ENCODE measurements at places on chromosomes 13 and 19.

GRCh38 chr19:11797491-11797890, 832 bp upstream of the ZNF491 start:
- peak; percentile 93 for DNase-seq

DNA sequence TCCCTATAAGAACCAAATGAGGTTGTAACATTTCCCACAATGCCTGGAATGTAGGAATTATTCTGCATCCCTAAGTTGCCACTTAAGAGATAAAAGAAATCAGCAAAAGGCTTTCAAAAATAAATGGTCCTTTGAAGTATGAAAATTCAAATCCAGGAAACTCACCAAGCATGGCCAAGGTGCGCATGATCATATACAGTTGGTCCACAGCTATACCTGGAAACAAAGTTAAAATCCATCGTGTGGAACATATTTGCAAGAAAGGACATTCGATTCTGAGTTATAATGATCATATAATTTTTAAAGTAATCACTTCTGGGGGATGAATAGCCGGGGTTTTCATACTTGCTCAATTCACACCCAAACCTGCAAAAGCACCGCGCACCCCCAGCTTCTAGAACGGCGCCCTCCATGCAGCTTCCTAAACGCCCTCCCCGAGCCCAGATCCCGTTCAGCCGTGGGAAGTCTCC, 525 bp downstream of the CARS2 start:
- DNase-seq = no peak

DNA sequence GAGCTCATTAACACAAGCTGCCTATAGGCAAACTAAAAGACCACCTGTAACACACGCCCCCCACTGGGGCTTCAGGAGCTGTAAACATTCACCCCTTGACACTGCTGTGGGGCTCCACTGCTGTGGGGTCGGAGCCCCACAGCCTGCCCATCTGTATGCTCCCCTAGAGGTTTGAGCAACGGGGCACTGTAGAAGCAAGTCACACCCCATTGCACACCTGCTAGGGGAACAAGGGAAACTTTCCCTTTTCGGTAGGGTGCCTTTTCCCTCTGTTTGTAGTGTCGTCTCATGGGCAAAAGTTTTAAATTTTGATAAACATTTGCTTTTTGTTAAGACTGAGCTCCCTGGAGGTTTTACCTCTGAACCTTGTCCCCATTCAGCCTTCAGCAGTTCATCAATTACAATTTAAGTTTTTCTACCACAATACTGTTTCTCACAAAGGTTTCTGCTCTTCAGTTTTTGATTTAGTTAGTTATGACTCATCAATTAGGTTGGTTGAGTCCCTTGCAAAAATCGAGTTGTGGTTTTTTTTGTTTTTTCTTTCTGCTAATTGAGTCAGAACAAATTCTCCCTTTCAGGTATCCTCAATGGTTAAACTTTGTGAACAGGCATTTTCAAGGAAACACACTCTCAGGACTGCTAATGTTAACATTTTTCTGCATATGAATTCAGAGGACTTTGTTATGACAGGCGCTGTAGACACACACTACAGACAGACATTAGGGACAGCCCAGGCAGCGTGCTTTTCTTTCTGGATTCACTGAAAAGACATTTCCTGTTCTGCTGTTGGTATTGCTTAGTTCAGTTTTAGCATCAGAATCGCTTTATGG, 35.1 kb downstream of the ZNF433 start:
- DNase-seq = no peak

- DNase-seq = no peak
Measured at GRCh38 chr13:110127986-110128511, 178.9 kb downstream of the COL4A1 start.

- peak; percentile 99 for DNase-seq
Measured at GRCh38 chr13:57629821-57630235, 1.7 kb upstream of the PCDH17 start.

- DNase-seq = no peak
Measured at GRCh38 chr19:45716359-45717130, 14.2 kb downstream of the FBXO46 start.

DNA sequence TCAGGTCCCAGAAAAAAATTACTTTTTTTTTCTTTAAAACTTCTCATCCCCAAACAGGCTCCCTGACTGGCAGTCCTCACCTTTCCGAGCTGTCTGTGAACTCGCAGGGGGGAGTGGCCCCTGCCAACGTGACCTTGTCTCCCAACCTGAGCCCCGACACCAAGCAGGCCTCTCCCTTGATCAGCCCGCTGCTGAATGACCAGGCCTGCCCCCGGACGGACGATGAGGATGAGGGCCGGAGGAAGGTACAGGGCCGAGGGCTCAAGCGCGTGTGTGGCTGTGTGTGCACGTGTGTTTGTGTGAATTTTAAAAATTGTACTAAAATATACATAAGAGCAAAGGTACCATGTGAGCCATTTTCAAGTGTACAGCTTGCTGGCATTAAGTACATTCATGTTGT, 167.6 kb downstream of the STK24 start:
- DNase-seq = no peak

DNA sequence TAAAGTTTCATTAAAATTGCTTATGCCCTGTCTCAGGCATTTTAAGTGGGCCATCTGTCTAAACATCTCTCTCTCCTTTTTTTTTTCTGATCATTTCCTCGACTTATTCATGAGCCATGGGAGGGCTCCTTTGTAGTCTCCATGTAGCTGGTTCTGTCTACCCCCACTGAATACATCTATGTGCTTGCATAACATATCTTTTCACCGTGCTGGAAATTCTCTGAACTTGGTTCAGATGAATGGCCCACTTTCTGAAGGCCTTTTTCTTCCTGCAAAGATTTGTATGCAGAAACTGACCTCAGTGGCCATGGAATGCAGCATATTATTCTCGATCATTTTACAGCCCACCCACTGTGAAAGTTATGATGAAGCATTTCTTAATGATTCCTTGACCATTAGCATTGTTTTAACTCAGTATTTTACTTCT, 225.3 kb downstream of the GGACT start:
- DNase-seq = no peak

DNA sequence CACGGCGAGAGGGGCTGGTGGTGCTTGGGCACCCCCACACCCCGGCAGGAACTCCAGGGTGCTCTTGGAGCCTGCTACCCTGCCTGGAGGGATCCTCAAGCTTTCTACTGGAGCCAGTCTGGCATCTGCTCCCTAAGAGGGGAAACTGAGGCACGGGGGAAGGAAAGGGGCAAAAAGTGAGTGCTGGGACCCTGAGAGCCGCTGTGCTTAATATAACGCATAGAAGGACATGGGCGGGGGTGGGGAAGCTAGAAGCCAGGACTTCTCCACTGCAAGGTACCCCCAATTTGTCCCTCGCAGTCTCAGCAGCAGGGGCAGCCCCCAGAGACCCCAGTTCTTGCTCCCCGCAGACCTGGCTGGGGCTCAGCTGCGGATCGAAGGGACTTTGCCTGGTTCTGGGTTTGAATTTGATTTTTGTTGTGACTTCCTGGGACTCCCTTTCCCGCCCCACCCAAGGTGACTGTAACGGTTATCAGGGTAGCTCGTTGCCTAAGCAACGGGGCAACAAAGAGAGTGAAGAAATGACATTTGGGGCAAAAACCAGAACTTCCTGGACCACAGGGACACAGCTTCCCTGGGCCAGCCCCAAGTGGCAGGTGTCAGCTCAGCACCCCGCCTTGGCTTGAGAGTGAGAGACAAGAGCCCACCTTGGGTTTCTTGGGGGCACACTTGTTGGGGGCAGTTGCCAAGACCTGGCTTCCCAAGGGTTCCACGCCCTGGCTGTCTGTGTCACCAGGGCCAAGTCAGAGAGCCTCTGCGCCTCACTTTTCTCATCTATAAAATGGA, 638 bp downstream of the ADGRE5 start:
- no peak for DNase-seq

DNA sequence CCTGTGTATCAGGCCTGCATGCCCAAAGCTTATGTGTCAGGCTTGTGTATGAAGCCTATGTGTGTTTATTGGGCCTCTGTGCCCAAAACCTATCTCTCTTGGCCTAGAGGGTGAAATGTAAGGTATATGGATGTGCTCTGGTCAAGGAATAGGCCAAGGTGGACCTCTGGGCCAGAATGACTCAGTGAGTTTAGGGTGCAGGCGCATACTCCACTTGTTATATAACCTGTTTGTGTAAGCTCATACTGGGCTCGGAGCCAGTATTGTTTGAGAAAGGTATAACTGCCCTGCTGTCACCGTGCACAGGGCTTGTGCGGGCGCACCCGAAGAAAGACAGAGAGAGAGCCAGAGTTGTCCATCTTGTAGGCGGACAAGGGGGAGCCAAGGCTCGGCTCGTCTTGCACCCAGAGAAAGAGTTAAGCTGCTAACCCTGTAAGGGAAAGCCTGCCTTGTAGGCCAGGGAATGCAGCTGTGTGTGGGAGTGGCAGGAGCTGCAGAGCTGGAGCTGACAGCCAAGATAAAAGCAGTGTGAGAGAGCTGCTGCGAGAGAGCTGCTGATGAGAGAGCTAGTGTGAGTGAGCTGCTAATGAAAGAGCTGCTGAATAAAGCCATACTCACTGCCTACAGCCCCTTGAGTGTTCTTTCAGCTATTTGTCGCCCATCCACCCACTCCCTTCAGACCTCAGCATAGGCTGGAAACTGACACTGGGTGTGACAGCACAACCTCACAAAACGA, 43.4 kb upstream of the N4BP2L1 start:
- no peak for DNase-seq

DNA sequence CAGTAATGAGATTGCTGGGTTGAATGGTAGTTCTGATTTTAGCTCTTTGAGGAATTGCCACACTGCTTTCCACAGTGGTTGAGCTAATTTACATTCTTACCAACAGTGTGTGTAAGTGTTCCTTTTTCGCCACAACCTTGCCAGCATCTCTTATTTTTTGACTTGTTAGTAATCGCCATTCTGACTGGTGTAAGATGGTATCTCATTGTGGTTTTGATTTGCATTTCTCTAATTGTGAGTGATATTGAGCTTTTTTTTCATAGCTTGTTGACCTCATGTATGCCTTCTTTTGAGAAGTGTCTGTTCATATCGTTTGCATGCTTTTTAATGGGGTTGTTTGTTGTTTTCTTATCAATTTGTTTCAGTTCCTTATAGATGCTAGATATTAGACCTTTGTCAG, 245.0 kb downstream of the MTUS2 start:
- DNase-seq = no peak

DNA sequence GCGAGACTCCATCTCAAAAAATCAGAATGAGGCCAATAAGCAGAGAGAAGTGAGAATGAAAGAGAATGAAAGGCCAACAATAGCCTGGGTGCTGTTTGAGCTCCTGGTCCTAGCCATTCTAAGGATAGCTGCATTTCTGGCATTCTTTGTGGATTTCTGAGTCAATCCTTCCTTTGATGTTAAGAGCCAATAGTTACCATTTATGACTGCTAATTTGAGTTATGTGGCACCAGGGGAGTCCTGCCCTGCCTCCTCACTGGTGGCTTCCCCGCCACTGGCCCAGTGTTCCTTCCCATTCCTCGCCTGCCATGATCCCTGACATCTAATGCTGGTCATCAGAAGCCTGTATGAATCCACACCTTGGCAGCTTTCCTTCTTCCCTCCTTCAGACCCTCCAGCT, 991.2 kb downstream of the UQCRFS1 start:
- DNase-seq = no peak

DNA sequence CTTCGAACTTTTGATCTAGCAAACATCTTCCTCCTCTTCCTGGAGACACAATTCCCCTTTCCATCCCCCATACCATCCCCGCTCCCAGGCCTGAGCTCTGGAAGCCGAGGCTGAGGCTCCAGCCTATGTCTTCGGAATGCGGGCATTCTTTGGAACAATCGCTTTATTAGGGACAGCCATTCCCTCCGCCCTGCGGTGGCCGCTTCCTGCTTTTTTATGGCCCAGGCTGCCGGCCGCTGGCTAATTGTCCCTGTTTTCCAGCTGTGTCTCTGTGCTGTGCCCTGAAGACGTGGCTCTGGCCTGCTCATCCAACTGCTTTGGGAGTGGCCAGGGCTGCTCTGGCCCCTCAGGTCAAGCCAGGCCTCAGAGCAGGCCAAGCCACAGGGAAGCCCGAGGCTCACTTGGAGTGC, 2.1 kb upstream of the CDX2 start:
- no peak for DNase-seq

DNA sequence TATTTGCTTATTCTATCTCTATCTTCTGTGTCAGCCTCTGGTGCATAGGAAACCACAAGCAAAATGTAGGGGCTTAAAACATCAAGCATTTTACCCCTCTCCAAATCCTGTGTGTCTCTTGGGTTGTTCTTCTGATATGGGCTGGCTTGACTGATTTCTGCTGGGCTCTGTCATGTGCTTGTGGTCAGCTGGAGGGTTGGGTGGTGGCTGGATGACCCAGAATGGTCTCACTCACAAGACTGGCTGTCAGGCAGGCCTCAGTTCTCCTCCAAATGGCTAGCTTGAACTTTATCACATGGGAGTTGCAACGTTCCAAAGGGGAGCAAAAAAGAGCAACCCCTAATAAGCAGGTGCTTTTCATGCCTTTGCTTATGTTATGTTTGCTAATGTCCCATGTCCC, 9.6 kb upstream of the LYPD5 start:
- no peak for DNase-seq

- no peak for DNase-seq
Measured at GRCh38 chr19:18754501-18754900, 36.6 kb downstream of the COMP start.

DNA sequence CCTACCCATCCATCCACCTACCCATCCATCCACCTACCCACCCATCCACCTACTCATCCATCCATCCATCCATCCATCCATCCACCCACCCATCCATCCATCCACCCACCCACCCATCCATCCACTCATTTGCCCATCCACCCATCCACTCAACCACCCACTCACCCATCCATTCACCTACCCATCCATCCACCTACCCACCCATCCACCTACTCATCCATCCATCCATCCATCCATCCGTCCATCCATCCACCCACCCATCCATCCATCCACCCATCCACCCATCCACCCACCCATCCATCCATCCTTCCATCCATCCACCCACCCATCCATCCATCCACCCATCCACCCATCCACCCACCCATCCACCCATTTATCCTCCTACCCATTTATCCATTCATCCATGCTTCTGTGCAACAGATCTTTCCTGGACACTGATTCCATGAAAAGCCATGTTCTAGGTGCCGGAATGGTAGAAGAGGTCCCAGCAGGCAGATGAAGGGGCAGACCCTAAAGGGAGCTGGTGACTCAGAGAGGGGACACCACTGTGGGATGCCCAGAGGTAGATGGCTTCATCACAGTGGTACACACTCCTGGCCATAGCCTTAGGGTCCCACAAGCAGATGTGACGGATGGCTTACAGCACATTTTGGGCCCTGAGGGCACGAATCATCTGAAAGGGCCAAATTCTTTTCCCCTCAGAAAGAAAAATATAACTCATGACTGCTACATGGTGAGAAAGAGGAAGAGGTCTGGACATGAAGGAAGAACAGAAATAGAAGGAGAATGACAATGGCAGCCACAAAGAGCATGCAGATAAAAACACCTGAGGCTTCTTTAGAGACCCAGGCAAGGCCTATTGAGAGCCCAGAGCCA, 76.0 kb downstream of the KCTD15 start:
- DNase-seq = no peak

GRCh38 chr19:42172261-42172660, 40.0 kb upstream of the POU2F2 start:
- no peak for DNase-seq
